GM20000 (cell line): ENCODE measurements at places on chromosomes 6 and 20.

DNA sequence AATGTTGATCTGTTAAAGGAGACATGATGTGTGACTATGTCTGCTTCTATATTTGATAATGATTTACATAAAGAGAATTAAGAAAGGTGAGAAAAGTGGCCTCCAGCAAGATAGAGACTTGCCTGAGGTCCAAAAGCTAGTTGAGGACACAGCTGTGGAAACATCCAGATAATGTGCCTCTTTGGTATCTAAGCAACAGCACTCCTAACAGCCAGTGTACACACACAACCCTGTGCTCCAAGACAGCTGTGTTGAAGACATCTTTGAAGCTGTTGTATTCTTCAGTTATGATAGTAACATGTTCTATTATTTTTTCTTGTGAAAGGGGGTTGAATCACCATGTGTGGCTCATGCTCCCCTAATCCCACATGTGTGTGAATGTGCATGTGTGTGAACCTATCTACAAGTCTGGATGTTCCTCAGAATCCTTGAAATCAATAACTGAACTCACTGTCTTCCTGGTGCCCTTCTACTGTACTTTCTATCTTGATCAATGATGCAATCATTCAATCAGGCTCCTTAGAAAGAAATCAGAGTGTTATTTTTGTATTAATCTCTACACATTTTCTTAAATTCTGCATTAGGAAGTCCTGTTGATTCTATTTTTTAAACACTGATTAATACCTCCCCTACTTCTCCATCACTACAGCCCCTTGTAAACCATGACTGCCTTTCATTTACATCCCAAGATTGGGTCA lies 116.7 kb upstream of the SSTR4 start:
- DNase-seq: no peak

DNA sequence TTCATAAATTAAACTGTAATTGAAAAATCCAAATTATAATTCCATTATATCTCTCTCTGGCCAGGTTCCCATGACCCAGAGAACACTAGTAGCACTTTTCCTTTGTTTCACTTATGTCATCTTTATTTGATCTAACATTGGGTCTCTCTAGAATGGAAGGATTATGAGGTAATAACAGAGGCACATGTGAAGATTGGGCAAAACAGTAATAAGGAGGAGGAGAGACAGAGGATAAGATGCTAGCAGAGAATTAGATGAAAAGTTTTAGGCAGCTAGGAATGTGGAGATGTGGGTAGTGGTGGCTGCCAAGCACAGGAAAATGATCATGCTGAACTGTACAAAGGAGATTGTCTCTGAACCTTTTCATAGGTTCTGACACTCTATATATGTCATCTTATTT lies 3.3 kb downstream of the TAB2 start:
- no peak for DNase-seq

DNA sequence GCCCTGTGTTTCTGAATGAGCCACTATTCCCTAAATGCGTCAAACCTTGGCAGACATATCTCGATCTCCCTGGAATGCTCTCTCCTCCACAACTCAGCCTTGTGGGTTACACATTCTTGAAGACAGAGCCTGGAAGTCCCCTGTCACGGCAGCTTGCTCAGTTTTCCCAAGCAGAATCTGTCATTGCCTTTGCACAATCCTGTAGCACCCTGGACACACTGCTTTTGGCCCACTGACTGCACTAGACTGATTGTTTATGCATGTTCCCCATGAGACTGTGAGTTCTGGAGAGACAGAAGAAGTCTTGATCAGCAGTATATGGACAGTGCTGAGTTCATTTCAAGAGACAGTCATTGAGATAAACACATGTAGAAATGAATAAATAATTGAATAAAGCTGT lies 406.7 kb downstream of the CD83 start:
- DNase-seq: no peak

- no peak for DNase-seq
These were observed 93.8 kb upstream of the MARCKS start for GRCh38 chr6:113763311-113763766.

DNA sequence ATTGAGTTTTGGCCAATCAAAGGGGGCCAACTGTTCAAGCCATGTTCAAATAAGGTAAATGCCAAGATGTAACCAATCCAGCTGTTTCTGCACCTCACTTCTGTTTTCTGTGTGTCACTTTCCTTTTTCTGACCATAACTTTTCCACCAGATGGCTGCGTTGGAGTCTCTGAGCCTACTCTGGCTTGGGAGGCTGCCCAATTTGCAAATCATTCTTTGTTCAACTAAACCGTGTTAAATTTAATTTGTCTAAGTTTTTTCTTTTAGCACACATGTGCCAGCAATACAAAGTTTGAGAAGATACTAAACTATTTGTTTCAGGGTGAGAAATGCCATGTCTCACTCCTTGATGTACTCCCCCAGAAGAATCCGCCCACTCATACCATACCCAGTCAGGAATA lies 52.1 kb downstream of the IYD start:
- no peak for DNase-seq

DNA sequence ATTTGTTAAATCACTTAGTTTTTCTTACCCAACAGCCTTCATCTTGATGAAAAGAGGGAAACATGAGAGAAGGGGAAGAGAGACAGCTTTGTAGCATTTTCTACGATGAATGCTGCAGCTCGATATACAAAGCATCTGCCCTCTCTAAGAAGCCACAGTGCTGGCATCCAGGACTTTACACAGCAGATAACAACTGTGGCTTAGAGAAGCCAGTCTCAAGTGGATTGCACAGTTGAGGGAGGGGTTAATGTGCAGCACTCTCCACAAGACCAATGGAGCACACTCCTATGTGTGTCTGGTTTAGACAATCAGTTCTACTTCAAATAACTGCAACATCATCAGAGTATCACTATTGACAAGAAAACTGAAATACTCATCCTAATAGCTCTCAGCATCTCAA lies 5.8 kb downstream of the C6orf120 start:
- DNase-seq: no peak

DNA sequence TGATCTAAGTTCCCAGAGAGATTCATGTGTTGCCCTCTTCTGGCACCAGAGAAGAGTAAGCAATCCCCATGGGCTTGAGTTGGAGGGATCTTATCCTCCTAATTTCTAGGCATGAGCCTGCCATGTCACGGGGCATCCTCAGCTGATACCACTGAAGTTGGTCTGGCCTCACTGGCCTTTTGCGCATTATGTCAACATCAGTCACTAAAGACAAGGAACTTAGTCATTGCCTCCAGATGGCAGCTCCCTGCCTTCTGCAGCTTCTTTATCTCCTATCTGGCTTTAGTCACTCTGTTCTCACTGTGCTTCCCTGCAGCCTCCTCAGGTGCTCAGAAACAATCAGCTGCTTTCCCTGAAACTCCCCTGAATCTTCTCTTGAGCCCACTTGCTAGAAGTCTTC lies 312.2 kb downstream of the ADGRG6 start:
- DNase-seq: no peak

DNA sequence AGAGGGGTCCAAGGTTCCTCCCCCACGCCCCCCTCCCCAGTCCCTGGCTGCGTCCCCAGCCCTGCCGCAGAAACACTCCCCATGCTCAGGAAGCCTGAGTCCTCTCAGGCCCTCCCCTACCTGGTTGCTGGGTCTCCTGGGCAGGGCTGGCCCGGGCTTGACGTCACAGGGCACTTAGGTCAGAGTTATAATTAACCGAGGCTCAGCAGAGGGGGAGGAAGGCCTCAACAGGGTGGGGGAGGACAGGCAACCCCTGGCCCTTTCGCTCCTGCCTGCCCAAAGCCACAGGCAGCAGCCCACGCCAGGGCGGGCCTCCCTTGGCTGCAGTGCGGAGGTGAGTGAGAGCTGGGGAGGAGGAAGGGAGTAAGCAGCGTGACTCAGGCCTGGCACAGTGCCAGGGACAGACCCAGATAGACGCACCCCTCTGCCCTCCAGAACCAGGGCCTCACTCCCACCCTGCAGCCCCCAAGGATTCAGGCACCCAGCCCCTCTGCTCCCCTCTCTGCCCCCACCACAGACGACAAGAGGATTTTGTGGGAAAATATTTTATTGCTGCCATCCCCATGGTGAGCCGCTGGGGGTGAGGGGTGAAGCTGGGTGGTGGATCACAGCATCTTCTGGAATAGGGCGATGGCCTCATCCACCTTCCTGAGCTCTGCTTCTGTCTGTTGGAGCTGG lies at the start of gene VWA7:
TSS of gene VWA7 (minus strand) at position 340 of the 678 bp plus-strand sequence. CDS start 549 bp downstream, outside the sequence.
- peak; percentile 93 for DNase-seq

- peak; percentile 58 for DNase-seq
These were observed 216.2 kb downstream of the NFATC2 start for GRCh38 chr20:51326201-51326819.

DNA sequence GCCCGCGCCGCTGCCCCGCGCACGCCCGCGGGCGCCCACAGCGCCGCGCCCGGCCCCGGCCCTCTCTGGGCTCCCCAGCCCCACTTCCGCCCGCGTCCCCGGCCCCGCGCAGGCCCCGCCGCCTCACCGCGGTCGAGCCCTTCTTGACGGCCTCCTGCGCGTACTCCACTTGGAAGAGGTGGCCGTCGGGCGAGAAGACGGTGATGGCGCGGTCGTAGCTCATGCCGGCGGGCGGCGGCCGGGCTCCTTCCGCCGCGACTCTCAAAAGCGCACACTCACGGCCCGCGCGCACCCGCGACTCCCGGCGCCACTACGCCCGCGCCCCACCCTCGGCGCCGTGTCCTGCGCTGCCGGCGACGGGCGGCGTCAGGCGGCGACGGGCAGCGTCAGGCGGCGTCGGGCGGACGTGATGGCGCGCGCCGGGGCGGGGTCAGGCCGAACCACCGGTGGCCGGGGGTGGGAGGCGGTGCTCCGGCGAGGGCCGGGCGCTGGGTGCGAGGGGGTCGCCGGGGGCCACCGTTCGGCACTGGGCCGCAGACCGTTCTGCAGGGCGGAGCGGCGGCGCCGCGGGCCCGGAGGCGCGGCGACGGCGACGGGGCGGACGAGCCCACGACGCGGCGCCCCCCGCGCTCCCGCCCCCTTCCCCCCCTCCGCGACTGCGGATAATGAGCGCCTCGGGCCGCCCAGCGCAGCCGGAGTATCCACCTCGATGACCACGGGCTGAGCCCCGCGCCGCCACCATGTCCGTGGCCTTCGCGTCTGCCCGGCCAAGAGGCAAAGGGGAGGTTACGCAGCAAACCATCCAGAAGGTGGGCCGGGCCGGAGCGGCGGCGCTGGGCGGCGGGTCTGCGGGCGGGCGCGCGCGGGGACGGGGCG lies at the start of the genes PSMA7 and SS18L1:
TSS of gene PSMA7 (minus strand) at position 314 of the 876 bp plus-strand sequence. CDS start at position 223, 91 bp downstream.
TSS of gene SS18L1 (plus strand) at position 689 of the 876 bp plus-strand sequence. CDS start at position 741, 52 bp downstream.
- peak; percentile 98 for DNase-seq
